ENCODE measurements at places on chromosomes 3 and 15.

DNA sequence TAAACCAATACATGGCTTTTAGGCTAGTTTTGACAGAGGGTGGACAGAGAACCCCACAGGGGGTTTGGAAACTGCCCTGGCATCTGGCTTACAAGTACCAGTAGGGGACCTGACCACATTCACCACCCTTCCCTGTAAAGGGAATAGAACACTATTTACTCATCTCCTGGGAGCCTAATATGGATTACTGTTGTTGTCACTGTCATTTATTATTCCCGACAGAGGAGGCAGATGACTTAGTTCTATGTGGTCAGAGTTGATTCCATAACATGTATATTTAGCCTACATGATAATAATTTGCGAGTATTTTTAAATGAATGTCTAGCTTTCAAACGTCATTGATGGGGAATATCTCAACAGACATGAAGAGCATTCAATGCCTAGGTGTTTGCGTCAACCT, 15.9 kb downstream of the ZBTB38 start:
- peak; percentile 72 for DNase-seq

DNA sequence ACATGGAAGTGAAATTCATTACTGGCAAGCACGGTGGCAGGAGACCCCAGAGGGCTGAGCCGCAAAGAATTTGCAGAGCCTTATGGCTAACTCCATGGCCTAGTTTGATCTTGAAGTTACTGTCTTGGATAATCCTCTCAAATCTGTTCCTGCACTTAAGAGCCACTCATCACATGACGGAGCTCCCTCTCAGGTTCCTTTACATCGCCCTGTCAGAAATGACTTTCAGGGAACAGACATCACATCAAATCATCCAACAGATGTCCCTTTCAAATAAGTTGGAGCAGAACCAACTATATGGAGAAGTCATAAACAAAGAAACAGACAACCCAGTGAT, 328.8 kb upstream of the THBS1 start:
- DNase-seq, result no peak

- peak; percentile 35 for DNase-seq
Measured at GRCh38 chr3:157807280-157807679, 298.9 kb downstream of the SHOX2 start.

- DNase-seq, result no peak
Measured at GRCh38 chr3:62446337-62446940, 73.1 kb upstream of the FEZF2 start.

DNA sequence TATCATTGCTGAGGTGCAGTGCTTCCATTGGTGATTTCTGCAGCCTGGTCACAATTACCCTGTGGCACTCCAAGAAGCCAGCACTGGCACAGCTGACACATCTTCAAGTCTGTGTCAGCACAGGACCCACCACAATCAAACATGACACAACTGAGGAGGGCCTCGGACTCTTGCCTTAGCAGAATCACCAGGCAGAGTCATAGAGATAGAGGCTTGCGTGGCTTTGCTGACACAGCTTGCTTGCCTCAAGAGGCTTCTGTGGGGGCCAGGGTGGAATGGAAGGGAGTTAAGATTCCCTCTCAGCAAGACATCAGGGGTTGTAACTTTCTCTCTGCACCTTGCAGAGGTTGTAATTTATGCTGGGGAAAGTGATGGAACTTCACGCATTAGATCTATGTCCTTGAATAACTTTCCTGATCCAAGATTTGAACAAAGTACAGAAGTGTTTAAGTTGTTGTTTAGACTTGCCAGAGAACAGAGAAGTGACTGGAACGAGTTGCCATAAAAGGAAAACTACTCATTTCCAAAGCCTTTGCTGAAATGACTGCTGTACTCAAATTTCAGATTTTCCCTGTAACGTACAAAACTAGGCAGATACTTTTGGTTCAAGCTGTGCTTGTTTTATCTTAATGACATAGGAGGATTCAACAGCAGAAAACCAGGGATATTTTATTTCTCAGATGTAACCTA, 170.7 kb downstream of the DIPK2A start:
- peak; percentile 76 for DNase-seq
